ENCODE measurements at places on chromosomes 11 and 22. TPM values are rescaled to one million over a fixed set of nuclear protein-coding genes. Genes with fewer than 3 reads are reported as not detected.

Gene TRIM44
- total RNA-seq = 71.1 TPM

Gene ACR
- total RNA-seq = not detected

Gene DDT
- total RNA-seq = 105 TPM

Gene ZBTB16
- 20.6 TPM for total RNA-seq

Gene BDNF
- not detected for total RNA-seq

Gene CDK2AP2
- total RNA-seq = 50.3 TPM

Gene SNX32
- total RNA-seq = 0.34 TPM

Gene TIRAP
- 25.1 TPM for total RNA-seq

Gene ELMOD1
- total RNA-seq = not detected

Gene MAFF
- total RNA-seq = 4.8 TPM

Gene TMEM121B
- total RNA-seq = not detected

Gene RTN4RL2
- total RNA-seq = 0.27 TPM

Gene HPS4
- 61.8 TPM for total RNA-seq

Gene MMP12
- not detected for total RNA-seq

Gene MEI1
- total RNA-seq = 59.3 TPM

Gene TTC36
- total RNA-seq = 0.73 TPM

Gene DDX6
- total RNA-seq = 255 TPM

Gene TEX54
- 1.1 TPM for total RNA-seq

Gene TMEM86A
- 0.58 TPM for total RNA-seq

Gene PISD
- 57.2 TPM for total RNA-seq

Gene ELFN2
- total RNA-seq = 0.12 TPM

Gene PATE2
- total RNA-seq = not detected

Gene NEFH
- total RNA-seq = 0.19 TPM

Gene DNAJB13
- total RNA-seq = not detected

Gene CCDC73
- total RNA-seq = 0.05 TPM

Gene OR2AG1
- total RNA-seq = not detected

Gene KCNJ5
- total RNA-seq = not detected

Gene MYRF
- 0.27 TPM for total RNA-seq

Gene CABP7
- not detected for total RNA-seq

Gene CHCHD10
- 54.0 TPM for total RNA-seq

Gene PDGFB
- not detected for total RNA-seq

Gene OR2AT4
- not detected for total RNA-seq

Gene NLRP6
- total RNA-seq = 2.7 TPM

Gene PACSIN3
- total RNA-seq = 1.3 TPM

Gene SLC7A4
- total RNA-seq = not detected

Gene GLYATL2
- total RNA-seq = not detected

Gene MS4A3
- not detected for total RNA-seq

All from B cell (primary cell).